Bladder microvascular endothelial cell (primary cell): ENCODE measurements at places on chromosomes 1 and 21. TPM values are rescaled to one million over a fixed set of nuclear protein-coding genes. Genes with fewer than 3 reads are reported as not detected.

The MROH9 gene
- total RNA-seq: not detected in 2 replicates

The PLEKHM2 gene
- 41.4 and 64.4 TPM in 2 replicates for total RNA-seq

The SCAF4 gene
- total RNA-seq: 3.7 and 12.0 TPM in 2 replicates

The DEPDC1 gene
- total RNA-seq: 10.8 TPM in 2 replicates

The TMEM125 gene
- total RNA-seq: 0.06 TPM in 1 of 2 replicates, not detected in the other

The ACTL8 gene
- not detected in 2 replicates for total RNA-seq

The PAQR6 gene
- under 0.01 and 0.50 TPM in 2 replicates for total RNA-seq

The SMCP gene
- total RNA-seq: not detected in 2 replicates

The DMRTB1 gene
- not detected in 2 replicates for total RNA-seq

The CD84 gene
- not detected in 2 replicates for total RNA-seq

The ZNF695 gene
- 2.3 and 3.3 TPM in 2 replicates for total RNA-seq

The PBX1 gene
- 3.9 and 4.8 TPM in 2 replicates for total RNA-seq

The SAMD13 gene
- total RNA-seq: 1.1 and 1.3 TPM in 2 replicates

The NLRP3 gene
- under 0.01 and 0.31 TPM in 2 replicates for total RNA-seq

The B4GALT2 gene
- total RNA-seq: 42.6 and 49.8 TPM in 2 replicates

The ADCY10 gene
- total RNA-seq: under 0.01 TPM in 2 replicates

The TMEM81 gene
- 0.65 and 2.3 TPM in 2 replicates for total RNA-seq

The LAD1 gene
- 0.16 TPM in 1 of 2 replicates, not detected in the other for total RNA-seq

The SH2D5 gene
- 0.16 and 1.4 TPM in 2 replicates for total RNA-seq

The BMP8B gene
- total RNA-seq: under 0.01 and 0.82 TPM in 2 replicates

The TCP10L gene
- total RNA-seq: 0.32 and 0.57 TPM in 2 replicates

The OLIG1 gene
- total RNA-seq: not detected in 2 replicates

The RABIF gene
- 7.4 and 11.0 TPM in 2 replicates for total RNA-seq

The FCN3 gene
- 0.32 TPM in 1 of 2 replicates, not detected in the other for total RNA-seq

The PYHIN1 gene
- total RNA-seq: not detected in 2 replicates
